HFFc6 (cell line): ENCODE measurements at places on chromosomes 5 and 9. TPM values are rescaled to one million over a fixed set of nuclear protein-coding genes. Genes with fewer than 3 reads are reported as not detected.

DNA sequence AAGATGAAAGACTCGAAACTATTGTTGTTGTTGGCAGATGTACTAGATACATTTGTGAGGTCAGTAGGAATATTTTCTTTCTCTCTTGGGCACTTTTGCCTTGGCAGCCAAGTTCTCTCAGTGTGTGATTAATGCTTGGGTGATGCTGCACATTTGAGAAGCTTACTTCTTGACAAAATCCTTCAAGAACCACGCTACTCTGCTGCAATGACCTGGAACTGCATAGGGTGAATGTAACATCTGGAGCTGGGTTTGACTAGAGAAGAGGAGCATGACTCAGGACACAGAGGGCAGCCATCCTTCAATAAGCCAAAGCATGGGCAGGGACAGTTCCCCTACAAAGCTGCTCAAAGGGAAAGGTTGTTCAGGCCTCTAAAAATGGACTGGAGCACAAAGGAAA, 75.5 kb upstream of the PUM3 start:
- DNase-seq, result peak; percentile 1
- no peak overlapping the region for H3K27ac ChIP-seq
- no peaks in the 10 kb centered on the region for H3K4me1 ChIP-seq
- H3K4me3 ChIP-seq, result no peak overlapping the region
- H3K27me3 ChIP-seq, result no peaks in the 10 kb centered on the region

DNA sequence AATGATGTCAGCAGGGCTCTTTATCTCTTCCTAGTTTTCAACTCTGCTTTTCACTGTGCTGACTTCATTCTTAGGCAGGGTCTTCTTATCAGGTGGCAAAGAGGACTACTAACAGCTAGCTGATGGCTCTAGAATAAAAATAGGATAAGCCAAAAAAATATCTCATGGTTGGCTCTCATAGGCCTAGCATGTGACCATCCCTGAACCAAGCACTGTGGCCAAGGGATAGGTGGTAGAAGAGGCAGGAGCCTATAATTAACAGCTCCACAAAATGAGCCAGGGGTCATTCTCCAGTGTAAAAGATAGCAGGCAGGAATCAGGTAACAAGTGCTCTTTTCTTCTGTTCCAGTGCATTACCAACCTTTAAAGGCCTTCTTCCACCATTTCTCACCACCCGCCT, 21.1 kb downstream of the ANKDD1B start:
- H3K4me3 ChIP-seq, result no peak overlapping the region
- H3K4me1 ChIP-seq, result no peaks in the 10 kb centered on the region
- no peaks in the 10 kb centered on the region for H3K36me3 ChIP-seq
- no peak for DNase-seq
- no peaks in the 10 kb centered on the region; the same call in none of the 2 replicates for H3K27me3 ChIP-seq
- H3K27ac ChIP-seq, result no peak overlapping the region

DNA sequence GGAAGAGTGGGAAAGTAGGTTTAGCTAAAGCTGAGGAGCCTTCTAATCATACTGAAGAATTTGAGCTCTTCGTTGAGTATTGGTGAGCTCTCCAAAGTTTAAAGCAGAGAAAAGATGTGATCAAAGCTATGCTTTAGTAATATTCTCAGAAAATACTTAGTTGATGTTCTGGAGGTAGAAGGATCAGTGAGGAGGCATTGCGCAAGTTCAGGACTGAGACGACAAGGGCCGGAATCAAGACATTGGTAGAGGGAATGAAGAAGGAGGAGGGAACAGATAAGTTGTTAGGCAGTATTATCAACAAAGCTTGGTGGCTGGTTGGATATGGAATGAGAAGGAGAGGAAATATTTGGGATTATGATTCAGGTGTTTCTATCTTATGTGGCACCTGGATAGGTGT, 7.1 kb downstream of the CAVIN4 start:
- no peak for DNase-seq
- H3K36me3 ChIP-seq, result no peaks in the 10 kb centered on the region
- peaks cover 1% of the 10 kb centered on the region for H3K27me3 ChIP-seq
- no peak overlapping the region for H3K4me3 ChIP-seq
- peaks cover 40% of the 10 kb centered on the region for H3K4me1 ChIP-seq

- no peak overlapping the region for H3K4me3 ChIP-seq
- peaks cover 29% of the 10 kb centered on the region for H3K4me1 ChIP-seq
- no peak for DNase-seq
These were observed 52.9 kb upstream of the SPATA31E1 start for GRCh38 chr9:87829756-87830155.

DNA sequence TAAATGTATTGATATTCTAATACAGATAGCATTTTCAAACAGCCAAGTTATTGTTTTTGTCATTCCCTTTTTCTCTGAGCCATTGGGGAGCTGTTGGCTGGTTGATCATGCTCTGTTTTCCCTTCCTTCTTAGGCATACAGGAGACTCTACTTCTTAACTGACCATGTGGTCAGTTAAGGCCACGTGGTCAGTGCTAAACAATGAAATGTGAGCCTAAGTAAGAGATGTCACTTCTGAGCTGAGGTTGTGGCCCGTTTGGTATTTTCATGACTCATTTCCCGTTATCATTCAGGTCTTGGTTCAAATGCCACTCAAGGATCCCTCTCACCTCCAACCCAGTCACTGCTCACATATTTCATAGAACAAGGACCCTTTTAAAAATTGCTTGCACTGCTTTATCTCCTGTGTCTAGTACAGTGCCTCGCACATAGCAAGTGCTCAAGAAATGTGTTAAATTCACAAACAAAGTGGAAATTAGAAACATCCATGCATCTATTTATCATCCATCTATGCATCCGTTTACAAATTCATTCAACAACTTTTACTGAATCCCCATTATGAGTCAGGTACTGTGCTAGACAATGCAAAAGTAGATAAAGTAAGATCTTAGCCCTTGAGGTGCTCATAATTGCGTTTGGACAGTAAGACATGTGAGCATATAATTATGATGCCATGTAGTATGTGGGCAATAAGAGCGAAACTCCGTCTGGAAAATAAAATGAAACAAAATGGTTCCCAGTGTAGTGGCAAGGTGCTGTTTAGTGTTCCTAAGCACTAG, 50.7 kb downstream of the ARRDC3 start:
- no peaks in the 10 kb centered on the region for H3K27me3 ChIP-seq
- peaks cover 19% of the 10 kb centered on the region for H3K4me1 ChIP-seq
- peak overlapping the region; percentile 30 for H3K4me3 ChIP-seq
- peak overlapping the region; percentile 64 for H3K27ac ChIP-seq
- H3K36me3 ChIP-seq, result no peaks in the 10 kb centered on the region
- DNase-seq, result peak; percentile 58

DNA sequence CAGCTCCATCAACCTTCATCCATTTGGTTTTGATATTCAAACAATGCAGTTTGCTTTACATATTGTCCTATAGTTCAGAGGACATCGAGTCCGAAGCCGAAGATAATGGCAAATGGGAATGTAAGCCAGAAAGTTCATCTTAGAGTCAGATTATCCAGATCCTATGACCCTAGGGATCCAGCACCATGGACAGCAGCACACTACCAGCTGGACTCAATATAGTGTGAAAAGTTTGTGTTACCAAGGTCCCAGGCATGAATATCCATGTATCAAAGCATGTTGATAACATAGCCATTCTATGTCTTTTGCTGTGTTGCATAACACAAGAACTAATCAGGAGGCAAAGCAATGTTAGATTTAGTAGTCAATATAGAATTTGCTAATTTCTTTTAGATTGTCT, 46.3 kb downstream of the FSTL4 start:
- H3K36me3 ChIP-seq, result no peaks in the 10 kb centered on the region
- peaks cover 12% of the 10 kb centered on the region for H3K27me3 ChIP-seq
- no peak overlapping the region for H3K4me3 ChIP-seq
- DNase-seq, result no peak

- no peak overlapping the region for H3K27ac ChIP-seq
- H3K36me3 ChIP-seq, result no peaks in the 10 kb centered on the region
- H3K27me3 ChIP-seq, result peaks cover 26% of the 10 kb centered on the region
- no peaks in the 10 kb centered on the region for H3K4me1 ChIP-seq
- no peak for DNase-seq
These were observed 243.3 kb downstream of the SEC61B start for GRCh38 chr9:99465231-99465907.

GRCh38 chr9:107422189-107423185, 67.1 kb downstream of the KLF4 start:
- H3K27ac ChIP-seq, result no peak overlapping the region
- H3K36me3 ChIP-seq, result no peaks in the 10 kb centered on the region
- peaks cover 5% of the 10 kb centered on the region for H3K27me3 ChIP-seq
- peak; percentile 49 for DNase-seq

GRCh38 chr9:38154501-38155421, 85.7 kb upstream of the SHB start:
- H3K36me3 ChIP-seq, result no peaks in the 10 kb centered on the region
- peaks cover 25% of the 10 kb centered on the region for H3K27me3 ChIP-seq
- H3K27ac ChIP-seq, result no peak overlapping the region
- peaks cover 13% of the 10 kb centered on the region; the same call in 1 of the 2 replicates for H3K4me1 ChIP-seq
- no peak overlapping the region for H3K4me3 ChIP-seq

- H3K27ac ChIP-seq, result no peak overlapping the region
- no peaks in the 10 kb centered on the region for H3K4me1 ChIP-seq
- peaks cover 3% of the 10 kb centered on the region; the same call in 1 of the 2 replicates for H3K27me3 ChIP-seq
- H3K4me3 ChIP-seq, result no peak overlapping the region
These were observed 182.9 kb downstream of the CCDC192 start for GRCh38 chr5:127886081-127886480.

DNA sequence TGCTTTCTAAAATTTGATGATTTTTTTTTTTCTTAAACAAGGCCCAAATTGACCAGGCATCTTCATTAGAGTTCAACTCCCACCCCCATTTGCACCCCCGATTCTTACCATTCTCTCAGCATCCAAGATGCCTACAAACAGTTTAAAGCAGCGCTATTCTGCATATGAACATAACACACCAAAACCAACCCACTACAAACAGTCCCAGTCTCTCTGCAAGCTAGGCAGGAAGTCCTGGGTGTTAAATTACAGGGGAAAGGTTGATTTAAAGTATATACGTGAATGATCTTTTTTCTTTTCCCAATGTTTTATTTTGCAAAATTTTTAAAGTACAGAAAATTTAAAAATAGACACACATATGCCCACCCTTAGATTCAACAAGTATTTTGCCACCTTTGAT, 127.0 kb downstream of the ADAMTS12 start:
- peaks cover 39% of the 10 kb centered on the region for H3K4me1 ChIP-seq
- H3K27ac ChIP-seq, result no peak overlapping the region
- DNase-seq, result no peak
- H3K27me3 ChIP-seq, result no peaks in the 10 kb centered on the region
- H3K36me3 ChIP-seq, result peaks cover 7% of the 10 kb centered on the region
- H3K4me3 ChIP-seq, result no peak overlapping the region

DNA sequence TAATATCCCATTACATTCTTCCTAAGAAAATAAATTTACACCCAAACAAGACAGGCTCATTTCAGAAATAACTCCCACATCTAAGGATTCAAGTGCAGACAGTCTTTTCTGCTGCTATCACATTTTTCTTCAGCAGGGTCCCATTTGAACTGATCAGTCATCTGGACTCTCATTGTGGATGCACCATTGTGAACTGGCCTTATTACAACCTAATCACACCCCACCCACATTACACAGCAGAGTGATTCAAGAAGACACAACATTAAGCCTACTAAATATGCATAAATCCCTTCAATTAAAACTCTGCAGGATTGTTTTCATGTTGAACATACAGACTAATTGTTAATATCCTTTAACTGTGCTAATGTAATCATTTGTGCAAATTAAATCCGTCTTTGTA, 146.2 kb downstream of the CDH12 start:
- H3K4me1 ChIP-seq, result no peaks in the 10 kb centered on the region
- H3K27ac ChIP-seq, result no peak overlapping the region
- H3K36me3 ChIP-seq, result no peaks in the 10 kb centered on the region
- H3K4me3 ChIP-seq, result no peak overlapping the region
- DNase-seq, result no peak
- H3K27me3 ChIP-seq, result no peaks in the 10 kb centered on the region

The PPP2R2B gene
- not detected in 3 replicates for total RNA-seq

The ABO gene
- not detected in 3 replicates for total RNA-seq

The IRX4 gene
- not detected in 3 replicates for total RNA-seq

The S100Z gene
- not detected in 3 replicates for total RNA-seq

The PTPDC1 gene
- total RNA-seq, result 2.5 to 3.4 TPM (median 3.0 TPM) in 3 replicates

The XPA gene
- total RNA-seq, result 6.6 to 9.9 TPM (median 8.8 TPM) in 3 replicates

The PAEP gene
- total RNA-seq, result not detected in 3 replicates

The SLC34A1 gene
- not detected in 3 replicates for total RNA-seq

The SHOC1 gene
- total RNA-seq, result not detected in 3 replicates

The BARHL1 gene
- total RNA-seq, result not detected in 3 replicates

The SECISBP2 gene
- 11.4 to 19.0 TPM (median 14.6 TPM) in 3 replicates for total RNA-seq

The ZNF483 gene
- total RNA-seq, result 0.68 to 0.87 TPM (median 0.70 TPM) in 3 replicates

The ZNF79 gene
- 7.0 and 7.2 TPM in 2 replicates for total RNA-seq
